ENCODE measurements at places on chromosomes 7 and 10.

GRCh38 chr7:136741941-136742340 lies 126.5 kb upstream of the CHRM2 start:
- no peak for DNase-seq

- DNase-seq, result no peak
These were observed 52.6 kb downstream of the TRUB1 start for GRCh38 chr10:114990586-114990985.

GRCh38 chr10:117175215-117175900 lies 21.9 kb upstream of the KCNK18 start:
- peak; percentile 11 for DNase-seq

GRCh38 chr10:96267234-96267705 lies 4.1 kb downstream of the BLNK start:
- DNase-seq, result no peak

- no peak for DNase-seq
These were observed 215.4 kb downstream of the CCDC7 start for GRCh38 chr10:32661346-32661745.

DNA sequence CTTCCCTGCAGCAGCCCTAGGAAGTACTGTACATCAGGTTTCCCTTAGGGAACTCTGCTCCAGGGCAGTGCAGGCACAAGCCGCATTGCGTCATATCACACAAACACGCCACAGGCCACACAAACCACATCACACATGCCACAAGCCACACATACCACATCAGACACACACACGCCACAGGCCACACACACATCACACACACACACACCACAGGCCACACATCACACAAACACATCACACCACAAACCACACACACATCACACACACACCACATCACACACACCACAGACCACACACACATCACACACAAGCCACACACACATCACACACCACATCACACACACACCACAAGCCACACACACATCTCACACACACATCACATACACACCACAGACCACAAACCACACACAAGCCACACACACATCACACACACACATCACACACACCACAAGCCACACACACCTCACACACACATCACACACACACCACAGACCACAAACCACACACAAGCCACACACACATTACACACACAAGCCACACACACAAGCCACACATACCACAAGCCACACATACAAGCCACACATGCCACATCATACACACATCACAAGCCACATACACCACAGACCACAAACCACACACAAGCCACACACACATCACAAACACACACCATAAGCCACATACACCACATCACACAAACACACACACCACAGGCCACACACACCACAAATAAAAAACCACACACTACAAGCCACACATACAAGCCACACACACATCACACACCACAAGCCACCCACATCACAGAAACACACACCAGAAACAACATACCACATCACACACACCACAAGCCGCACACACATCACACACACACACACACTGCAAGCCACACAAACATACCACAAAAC lies 53.4 kb downstream of the TMEM209 start:
- DNase-seq, result no peak

DNA sequence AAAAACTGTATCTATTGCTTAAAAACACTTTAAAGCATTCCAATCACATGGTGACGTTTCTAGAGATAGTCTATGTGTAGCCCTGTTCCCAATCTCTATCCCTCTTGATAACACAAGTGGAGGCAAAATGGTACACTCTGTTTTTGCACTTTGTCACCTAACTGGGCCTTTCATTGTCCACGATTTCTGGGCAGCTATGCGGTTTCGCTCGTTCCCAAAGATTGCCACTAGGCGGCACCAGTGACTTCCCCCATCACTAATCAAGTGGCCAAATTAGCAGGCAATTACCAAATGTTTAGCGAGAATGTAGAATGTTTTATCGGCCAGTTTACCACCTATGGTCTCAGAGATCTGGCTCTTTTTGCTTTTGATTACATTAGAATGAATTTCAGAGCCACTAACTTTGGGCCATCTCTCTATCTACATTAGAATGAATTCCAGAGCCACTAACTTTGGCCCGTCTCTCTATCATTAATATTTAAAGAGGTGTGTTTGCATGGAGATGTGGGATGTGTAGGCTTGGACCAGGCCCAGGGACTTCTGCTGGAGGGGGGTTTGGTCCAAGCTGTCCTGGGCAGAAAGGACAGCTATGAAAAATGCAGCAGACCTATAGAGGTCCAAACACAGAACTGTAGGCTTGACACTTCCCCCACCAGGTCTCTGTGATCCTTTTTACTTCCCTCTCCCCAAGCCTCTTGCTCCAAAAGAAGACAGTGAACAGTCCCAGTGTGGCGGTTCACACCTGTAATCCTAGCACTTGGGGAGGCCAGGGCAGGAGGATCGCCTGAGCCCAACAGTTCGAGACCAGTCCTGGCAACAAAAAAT lies 90.1 kb downstream of the EPC1 start:
- DNase-seq, result peak; percentile 77

DNA sequence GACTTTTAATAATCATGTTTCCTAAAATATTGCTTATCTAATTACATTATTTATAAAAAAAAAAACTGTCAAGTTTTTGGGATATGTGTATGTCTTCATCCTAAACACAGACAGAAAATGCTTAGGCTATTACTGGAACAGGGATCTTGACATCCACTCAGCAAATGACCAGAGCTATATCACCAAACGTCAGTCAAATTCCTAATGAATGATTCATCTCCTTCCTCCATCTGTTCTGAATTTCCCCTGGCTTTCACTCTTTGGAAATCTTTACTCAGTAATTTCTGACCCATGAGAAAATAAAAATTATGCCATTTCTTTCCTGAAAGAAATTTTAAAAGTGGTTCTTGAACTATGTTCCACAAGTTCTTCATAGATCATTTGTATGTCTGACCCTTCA lies 552.4 kb upstream of the KCND2 start:
- DNase-seq, result peak; percentile 93

DNA sequence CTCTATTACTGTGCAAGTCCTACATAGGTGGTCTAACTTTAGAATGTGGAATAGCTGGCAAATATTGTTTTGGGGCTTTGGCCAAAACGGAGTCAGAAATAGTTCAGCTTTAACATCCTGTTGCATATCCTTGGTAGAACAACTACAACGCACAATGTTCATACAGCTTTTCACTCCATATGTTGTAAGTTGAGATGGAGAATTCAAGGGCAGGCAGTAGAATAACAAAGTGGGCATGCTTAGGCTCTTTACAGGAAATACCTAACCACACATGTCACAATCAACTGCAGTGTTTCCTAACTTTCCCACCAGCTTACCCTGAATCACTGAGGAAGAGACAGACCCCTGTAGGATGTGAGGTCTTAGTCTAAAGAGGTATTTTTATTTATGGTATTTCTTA lies 122.3 kb downstream of the PPP1R3A start:
- peak; percentile 95 for DNase-seq

DNA sequence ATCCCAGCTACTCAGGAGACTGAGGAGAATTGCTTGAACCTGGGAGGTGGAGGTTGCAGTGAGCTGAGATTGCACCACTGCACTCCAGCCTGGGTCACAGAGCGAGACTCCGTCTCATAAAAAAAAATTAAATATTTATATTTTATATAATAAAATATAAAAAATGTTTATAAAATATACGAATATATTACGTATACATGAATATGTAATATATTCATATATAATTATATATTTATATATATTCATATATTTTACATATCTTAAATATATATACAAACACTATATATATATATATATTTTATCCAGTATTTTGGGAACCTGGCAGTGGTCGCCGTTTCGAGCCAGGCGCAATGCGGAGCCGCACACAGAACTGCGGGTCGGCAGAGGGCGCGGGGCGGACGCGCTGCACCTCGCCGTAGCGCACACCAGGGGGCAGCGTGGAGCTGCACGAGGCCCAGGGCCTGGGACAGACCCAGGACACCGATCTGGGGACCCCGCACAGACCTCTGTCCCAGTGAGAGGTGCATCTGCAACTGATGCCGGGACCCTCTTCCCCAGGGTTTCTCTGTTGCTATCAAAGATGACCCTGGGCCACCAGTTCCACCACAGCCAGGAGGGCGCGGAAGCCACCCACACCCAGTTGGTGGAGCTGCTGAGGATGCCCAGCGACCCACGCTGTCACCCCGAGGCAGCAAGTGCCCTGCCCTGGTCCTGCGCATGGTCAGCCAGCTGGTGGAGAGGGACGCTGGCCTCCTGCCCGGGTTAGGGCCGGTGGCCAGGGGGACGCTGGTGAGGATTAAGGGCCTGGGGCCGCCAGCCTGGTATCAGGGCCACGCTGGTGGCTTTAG lies 22.7 kb downstream of the AP5Z1 start:
- peak; percentile 68 for DNase-seq

GRCh38 chr7:138726288-138726687 lies 25.1 kb upstream of the SVOPL start:
- DNase-seq, result no peak

- DNase-seq, result no peak
These were observed 36.2 kb upstream of the DUSP5 start for GRCh38 chr10:110461530-110461929.

GRCh38 chr10:70786799-70787415 lies 1.7 kb upstream of the TBATA start:
- DNase-seq, result no peak

- no peak for DNase-seq
These were observed 48.7 kb downstream of the KCNMA1 start for GRCh38 chr10:77588886-77589285.

- DNase-seq, result no peak
These were observed 180.7 kb upstream of the ANK3 start for GRCh38 chr10:60570272-60570865.

DNA sequence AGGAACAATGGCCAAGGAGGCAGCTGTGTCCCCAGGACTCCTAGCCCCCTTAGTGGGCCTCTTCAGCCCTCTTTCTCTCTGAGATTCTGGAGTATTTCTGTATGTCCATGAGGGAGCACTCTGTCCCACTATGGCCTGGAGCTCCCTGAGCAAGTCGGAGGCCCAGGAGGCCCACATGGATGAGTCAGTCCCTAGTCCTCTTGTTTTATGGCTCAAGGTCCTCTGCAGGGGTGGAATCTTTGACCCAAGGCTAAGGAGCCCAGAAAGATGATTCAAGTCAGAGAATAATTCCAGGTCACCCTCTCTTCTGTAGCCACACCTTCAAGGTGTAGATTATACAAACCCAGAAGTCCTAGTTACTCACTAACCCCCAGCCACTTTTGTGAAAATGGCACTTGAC lies 125.6 kb downstream of the PLXNA4 start:
- no peak for DNase-seq

DNA sequence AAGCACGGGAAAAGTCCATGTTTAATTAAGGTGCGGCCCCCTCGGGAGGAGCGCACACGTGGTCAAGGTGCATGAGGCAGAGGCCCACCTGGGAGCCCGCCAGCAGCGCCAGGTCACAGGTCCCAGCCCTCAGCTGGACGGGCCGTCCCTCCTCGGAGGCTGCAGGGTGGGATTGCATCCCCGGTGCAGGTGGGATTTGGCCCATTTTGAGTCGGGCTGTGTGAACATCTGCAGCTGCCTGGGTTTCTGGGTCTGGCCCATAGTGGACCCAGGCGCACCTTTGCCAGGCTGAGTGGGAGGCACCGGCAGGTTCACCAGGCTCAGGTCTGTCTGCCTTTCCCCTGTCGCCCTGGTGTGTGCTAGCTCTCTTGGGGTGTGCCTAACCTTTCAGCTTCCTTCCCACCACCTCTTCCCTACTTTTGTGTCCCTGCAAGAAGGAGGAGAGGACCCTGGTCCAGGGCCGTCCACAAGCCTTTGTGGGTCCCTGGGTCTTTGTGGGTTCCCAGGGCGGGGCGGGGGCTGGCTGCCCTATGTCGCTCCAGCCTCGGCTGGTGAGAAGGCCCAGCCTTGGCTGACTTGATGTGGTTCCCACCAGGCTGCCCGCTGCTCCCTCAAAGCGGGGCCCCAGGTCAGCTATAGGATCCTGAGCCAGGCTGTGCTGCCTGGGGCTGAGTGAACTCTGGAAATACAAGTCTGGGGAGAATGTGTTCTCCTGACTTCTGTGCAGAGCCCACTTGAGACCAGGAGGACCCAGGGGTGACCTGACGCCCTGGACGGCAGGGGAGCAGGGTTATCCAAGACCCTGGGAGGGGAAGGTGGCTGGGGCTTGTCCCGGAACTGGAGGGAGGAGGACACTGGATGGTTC lies 186.7 kb upstream of the SHH start:
- no peak for DNase-seq

- peak; percentile 4 for DNase-seq
These were observed 410.4 kb downstream of the INHBA start for GRCh38 chr7:41292487-41292886.

DNA sequence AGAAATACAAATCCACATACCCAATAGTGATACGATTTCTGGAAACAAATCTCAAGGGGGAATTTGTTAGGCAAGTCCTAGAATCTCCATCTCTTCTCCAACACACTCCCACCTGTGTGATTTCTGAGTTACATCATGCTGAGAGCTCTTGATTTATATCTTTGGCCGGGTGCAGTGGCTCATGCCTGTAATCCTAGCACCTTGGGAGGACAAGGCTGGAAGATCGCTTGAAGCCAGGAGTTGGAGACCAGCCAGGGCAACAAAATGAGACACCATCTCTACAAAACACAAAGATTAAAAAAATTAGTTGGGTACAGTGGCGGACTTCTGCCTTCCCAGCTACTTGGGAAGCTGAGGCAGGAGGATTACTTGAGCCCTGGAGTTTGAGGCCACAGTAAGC lies 1.5 kb upstream of the MTPN start:
- no peak for DNase-seq

DNA sequence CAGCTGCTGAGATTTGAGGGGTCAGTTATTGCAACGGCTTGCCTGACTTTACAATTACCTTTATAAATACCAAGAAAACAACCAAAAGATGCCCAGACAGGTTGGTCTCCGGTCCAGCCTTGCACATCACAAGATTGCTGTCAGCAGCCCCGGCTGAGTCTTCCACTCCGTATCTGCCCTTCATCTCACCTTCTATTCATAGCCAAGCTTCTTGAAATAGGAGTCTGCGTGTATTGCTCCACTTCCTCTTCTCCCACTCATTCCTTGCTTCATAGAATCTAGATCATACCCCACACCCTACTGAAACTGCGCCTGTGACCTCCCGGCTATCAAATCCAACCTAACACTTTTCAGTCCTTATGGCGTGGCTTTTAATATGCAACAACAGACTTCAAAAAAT lies 31.1 kb upstream of the USP6NL start:
- no peak for DNase-seq

DNA sequence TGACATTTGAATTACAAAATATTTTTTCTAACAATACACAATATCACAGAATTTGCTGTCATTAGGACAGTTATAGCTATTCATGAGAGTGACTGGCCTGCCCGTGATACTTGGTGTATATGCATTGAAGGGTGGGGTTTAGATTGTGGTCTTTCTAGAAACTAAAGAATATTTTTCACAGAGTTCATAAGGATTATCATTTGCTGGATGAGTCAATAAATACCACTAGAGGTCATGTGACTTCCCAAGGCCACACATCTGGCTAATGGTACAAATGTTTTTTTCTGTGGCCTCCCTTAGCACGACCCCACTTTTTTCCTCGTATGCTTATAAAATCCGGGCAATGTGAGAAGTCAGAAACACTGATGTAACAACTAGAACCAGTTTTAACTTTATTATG lies 5.2 kb downstream of the OPTN start:
- no peak for DNase-seq
